ENCODE measurements at places on chromosomes 6 and 20.

DNA sequence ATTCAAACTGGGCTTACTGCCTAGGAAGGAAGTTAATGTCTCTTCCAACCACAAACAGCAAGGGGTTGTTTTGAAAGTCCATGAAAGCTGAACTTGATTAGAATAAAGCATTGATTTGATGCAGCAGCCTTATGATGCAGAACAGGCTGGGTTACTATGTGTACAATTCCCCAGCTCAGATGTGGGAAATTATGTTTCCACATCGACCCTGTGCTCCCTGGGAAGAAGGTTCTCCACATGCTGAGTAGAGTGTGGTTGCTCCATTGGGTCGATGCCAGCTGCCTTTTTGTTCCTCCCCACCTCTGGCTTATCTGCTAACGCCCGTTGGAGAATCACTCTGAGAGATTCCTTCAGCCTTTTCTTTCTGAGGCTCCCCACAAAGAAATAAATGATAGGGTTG lies 1.2 kb downstream of the MAS1L start:
- DNase-seq, result no peak

DNA sequence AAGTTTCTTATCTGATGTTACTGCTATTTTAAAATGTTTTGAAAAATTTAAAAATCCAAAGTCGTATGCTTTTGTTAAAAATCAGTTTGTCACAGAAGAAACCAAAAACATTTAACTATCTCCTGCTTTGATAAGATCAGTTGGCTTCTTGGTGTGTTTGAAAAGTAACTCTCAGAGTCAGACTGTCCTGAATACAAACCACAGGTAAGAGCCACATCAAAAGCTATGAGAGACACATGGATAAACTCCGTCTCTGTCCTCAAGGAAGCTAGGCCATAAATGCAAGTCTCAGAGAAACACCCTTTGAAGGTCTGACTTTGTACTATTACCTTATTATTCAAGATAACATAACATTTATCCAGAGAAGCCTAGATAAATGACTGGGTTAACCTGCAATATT lies 7.7 kb downstream of the HBS1L start:
- DNase-seq, result no peak

DNA sequence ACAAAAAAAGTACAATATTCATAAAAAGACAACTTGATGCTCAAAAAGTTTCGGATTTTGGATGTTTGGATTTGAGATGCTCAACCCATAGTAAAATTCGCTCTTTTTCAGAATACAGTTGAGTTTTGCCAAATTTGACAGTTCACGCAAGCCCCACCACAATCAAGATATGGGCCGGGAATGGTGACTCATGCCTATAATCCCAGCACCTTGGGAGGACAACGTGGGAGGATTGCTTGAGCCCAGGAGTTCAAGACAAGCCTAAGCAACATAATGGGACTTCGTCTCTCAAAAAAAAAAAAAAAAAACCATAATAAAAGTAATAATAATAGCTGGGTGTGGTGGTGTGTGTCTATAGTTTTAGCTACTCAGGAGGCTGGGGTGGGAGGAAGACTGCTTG lies 51.3 kb downstream of the PHF20 start:
- no peak for DNase-seq

DNA sequence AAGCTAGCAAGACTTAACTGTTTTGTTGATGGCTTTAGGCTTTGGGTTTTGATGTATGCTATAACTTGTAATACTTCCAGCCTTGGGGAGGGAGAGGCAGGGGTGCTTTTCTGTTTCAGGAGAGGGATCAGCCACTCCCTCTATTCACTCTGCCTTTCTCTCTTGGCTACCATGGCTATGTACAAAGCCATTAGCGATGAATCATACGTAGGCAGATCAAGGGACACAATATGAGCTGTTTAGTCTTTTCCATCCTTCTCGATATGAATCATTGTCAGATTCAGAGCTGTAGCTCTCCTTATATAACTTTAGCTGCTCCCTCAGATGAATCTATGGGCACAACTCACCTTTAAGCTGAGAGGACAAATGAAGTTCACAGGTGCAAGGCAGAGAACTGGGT lies 230.6 kb downstream of the TSHZ2 start:
- no peak for DNase-seq

GRCh38 chr20:7792150-7792869 lies 147.9 kb downstream of the HAO1 start:
- DNase-seq, result no peak

DNA sequence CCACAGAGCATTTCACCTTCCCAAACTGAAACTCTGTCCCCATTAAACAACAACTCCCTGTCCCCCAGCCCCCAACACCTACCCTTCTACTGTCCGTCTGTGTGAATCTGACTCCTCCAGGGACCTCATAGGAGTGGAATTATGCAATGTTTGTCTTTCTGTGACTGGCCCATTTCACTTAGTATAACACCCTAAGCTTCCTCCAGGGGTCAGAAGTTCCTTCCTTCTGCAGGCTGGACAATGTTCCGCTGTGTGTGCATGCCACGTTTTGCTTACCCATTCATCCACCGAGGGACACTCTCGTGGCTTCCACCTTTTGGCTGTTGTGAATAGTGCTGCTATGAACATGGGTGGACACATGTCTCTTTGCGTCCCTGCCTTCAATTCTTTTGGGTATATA lies 37.6 kb upstream of the MPC1 start:
- DNase-seq, result no peak

- DNase-seq, result no peak
Measured at GRCh38 chr6:30530014-30530413, 26.3 kb downstream of the GNL1 start.

GRCh38 chr6:95948324-95948723 lies 67.5 kb upstream of the FUT9 start:
- no peak for DNase-seq

DNA sequence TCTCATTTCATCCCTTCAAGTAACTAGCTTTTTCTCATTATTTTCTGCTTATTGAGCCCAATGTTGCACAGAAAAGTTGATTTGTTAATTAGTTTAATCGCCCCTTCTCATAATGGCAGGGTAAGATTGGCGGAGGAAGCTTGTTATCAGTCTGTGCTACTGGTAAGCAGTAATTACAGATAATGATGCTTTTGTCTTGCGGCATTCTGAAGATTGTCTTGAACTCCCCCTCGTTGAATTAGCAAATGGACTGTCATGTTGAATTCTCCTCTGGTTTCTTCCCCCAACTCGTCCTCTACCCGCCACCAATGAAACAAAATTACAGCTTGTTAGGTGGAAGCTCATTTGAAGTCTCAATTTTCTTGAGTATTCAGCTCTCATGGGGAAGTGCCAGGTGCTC lies 39.4 kb downstream of the PRDM13 start:
- DNase-seq, result no peak

GRCh38 chr6:118103381-118104146 lies 196.5 kb downstream of the SLC35F1 start:
- DNase-seq, result no peak

GRCh38 chr6:158371261-158371660 lies 59.0 kb downstream of the TULP4 start:
- DNase-seq, result no peak
